DMS79 treated with DMSO at 0.1 percent for 48 hours (cell line): ENCODE measurements at places on chromosomes 6 and 20.
A peak's percentile ranks its signal among the peaks of the same experiment; 100 is the strongest.

GRCh38 chr6:98678481-98678880, 155.9 kb upstream of the POU3F2 start:
- DNase-seq = no peak

GRCh38 chr6:126937426-126937825, 181.0 kb upstream of the RSPO3 start:
- no peak for DNase-seq

DNA sequence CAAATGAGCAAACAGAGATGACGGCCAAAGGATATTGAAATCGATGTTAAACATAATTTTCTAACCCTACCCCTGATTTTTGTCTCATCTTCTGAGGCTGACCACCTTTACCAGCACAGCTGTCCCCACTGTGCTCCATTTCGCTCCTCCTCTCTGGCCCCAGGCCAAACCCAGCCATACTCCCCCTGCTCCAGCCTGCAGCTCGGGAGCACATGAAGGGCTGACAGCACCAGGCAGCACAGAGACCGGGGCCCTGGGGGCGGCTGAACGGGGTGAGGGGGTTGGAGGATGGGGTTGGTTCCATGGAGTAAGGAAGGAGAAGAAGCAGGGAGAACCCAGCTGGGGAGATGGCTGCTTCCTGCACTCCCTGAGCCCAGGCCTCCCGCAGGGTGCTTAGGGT, 3.2 kb upstream of the NCR2 start:
- no peak for DNase-seq

GRCh38 chr20:4560667-4561066, 161.0 kb upstream of the PRND start:
- no peak for DNase-seq

DNA sequence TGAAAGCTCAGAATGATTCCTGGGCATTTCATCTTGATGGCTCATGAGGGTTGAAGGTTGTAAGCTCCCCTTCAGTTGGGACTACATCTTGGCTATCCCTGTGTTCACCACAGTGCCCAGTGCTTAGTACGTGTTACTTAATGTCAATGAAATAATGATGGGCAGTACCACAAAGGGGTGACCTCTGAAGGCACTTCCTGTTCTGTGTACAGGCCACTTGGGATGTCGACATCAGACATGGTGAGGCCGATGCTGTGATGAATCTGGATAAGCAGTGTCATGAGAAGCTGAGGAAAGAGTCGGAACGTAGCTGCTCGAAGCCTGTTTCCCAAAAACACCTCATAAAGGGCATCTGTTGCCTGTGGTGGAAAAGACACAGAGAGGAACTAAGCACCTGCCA, 27.6 kb upstream of the RBL1 start:
- no peak for DNase-seq

- DNase-seq = no peak
Measured at GRCh38 chr20:39528436-39528835, 566.3 kb downstream of the DHX35 start.

DNA sequence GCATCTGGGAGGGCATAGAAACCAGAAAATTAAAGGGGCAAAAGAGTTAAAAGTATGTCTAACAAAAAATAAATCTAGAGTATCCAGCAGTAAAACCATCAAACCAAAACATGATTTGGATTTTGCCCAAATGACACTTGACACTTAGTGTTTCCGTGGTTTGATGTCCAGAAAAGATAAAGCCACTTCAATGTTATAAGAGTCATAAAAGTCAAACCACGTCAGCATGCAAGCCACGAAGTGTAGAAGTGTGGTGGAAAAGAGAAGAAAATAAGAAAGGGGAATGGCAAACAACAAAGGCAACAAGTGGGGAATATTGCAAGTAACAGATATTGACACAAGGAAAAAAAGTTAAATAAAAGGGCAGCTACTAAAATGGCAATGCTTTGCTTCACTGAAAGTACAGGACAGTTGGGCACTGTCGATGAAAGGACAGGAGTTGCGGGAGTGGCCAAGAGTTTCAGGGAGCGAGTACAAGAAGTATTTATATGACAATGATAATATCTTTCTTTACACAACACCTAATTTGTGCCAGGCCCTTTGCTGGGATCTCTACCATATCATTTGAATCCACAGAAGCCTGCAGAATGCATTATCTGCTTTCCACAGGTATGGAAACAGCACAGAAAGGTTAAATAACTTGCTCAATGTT, 6.3 kb upstream of the HDDC2 start:
- peak; percentile 93 for DNase-seq

DNA sequence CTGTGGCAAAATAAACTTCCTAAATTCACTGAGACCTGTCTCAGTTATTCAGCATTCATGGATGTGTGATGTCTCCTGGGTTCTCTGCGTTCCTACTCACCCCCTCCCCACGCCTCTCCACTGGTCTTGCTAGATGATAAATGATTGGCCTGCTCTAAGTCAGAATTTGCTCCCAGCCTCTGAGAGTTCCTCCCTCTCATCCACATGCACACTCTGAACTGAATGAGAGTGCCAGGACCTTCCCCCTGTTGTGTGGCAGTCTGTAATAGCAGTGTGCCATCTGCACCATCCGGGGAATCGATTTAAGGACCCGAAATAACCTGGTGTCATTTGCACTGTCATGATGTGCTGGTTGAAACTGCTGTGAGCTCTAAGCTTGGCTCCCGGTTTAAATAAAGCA, 135.8 kb upstream of the AFDN start:
- DNase-seq = no peak

- no peak for DNase-seq
Measured at GRCh38 chr20:43383026-43383795, 74.5 kb upstream of the SRSF6 start.

- no peak for DNase-seq
Measured at GRCh38 chr6:136426627-136427377, 123.4 kb downstream of the MAP7 start.

GRCh38 chr6:5541751-5542432, 280.6 kb downstream of the FARS2 start:
- DNase-seq = no peak
